NT2/D1 (cell line): ENCODE measurements at places on chromosomes 1 and 21.
A peak's percentile ranks its signal among the peaks of the same experiment; 100 is the strongest.

- no peak for DNase-seq
Observed at GRCh38 chr1:68216089-68216772, 16.1 kb downstream of the WLS start.

DNA sequence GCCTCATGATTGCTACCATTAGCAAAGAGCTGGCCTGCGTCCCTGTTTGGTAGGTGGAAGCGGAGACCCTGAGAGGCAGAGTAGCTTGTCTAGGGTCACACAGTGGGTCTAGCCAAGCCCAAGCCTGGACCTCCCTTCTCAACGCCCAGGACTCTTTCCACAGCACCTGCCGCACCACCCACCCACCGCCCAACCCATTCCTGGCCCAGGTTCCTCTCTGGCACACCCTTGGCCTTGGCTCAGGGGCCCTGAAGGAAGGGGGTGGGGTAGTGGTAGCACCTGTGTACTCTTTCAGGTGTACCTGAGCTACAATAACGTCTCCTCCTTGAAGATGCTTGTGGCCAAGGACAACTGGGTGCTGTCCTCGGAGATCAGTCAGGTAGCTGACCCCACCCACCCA is 19.3 kb downstream of the FAM151A start:
- DNase-seq = no peak

- peak; percentile 84 for DNase-seq
Observed at GRCh38 chr1:209155546-209155945, 428.0 kb upstream of the CAMK1G start.

GRCh38 chr1:241730031-241730430 is 78.0 kb downstream of the WDR64 start:
- no peak for DNase-seq

GRCh38 chr1:30410153-30410851 is 313.1 kb downstream of the MATN1 start:
- no peak for DNase-seq

GRCh38 chr1:223363856-223364684 is at the start of gene SUSD4:
SUSD4 (minus strand) TSS chr1:223364176; CDS start chr1:223363425, 751 bp downstream.
- no peak for DNase-seq

- no peak for DNase-seq
Observed at GRCh38 chr1:111154021-111154999, 14.3 kb downstream of the CEPT1 start.

DNA sequence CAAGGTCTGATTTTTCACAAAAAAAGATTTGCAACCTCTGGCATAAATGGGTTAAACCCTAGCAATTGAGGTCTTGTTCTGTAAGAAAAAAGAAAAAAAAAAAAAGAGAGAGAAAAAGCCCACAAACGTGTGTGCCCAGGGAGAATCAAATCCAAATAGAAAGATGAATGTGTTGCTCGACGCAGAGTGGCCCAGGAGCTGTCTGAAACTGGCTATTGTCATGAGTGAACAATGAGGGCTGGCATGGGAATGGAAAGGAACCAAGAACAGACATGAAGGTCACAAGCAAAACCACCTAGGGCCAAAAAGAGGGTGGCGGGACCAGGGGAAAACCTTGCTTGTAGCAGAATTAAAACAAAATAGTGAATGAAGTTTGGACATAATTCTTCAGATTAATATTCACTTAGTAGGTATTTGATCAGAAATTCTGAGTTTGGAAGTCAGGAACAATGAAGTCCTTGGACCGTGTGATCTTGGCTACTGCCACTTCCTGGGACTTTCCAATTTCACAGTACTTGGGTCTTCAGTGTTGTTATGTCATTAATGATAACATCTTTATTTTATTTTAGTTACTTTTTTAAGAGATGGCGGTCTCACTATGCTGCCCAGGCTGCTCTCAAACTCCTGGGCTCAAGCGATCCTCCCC is 3.1 kb downstream of the ENO1 start:
- no peak for DNase-seq

GRCh38 chr1:180951836-180952656 is 39.3 kb downstream of the KIAA1614 start:
- no peak for DNase-seq

GRCh38 chr21:44354775-44355771 is 1.7 kb downstream of the TRPM2 start:
- no peak for DNase-seq

DNA sequence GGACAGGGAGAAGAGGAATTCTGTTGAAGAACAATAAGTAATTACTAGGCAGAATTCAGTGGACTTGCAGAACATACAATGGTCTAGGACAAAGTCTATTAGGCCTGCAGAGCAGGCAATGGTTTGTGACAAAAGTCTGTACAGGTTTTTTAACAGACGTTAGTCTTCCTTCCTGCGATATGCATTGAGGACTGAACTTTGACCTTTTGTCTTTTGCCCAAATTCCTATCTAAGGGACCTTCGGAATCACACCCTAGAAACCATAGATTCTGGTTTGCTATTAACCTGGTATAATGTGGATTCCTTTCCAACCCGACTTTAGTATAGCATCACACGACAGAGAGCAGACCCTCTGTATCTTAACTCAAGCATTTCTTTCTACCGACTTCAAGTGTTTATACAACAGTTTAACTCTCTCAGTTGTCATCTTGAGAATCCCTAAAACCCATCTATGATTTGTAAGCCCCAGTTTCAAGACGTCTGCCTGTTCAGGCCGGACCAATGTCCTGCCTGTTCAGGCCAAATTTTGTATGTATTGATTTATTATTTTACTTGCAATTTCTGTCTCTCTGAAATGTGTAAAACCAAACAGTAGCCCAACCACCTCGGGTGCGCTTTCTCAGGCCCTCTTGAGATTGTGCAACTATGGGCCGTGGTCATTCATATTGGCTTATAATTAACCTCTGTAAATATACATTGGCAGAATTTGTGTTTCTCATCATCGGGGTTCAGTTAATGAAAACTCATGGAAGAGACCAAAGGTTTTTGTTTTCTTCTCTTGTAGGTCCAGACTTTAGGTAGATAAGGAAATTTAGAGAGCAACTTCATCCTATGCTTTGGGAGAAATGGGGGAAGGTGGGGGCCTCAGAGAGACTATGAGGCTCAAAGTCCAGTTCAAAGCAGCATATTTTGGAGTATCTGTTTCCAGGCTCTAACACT is 76.9 kb upstream of the TNFSF18 start:
- no peak for DNase-seq

- peak; percentile 92 for DNase-seq
Observed at GRCh38 chr1:247118946-247119446, 14.8 kb upstream of the ZNF669 start.

DNA sequence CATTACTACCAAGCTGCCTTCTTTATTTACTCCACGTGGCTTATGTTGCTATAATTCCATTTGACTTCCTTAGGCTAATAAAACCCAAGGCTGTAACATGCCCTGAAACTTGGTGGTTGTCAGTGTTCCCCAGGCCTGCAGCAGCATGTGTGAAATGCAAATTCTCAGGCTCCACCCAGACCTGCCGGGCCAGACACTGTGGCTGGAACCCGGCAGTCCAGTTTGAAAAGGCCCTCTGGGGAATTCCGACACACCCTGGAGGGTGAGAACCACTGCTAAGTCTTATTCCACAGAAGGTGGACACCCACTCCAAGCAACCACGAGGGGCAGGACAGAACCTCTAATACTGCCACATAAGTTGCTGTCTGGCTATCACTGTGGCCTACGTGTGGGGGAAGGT is 41.4 kb downstream of the URB1 start:
- DNase-seq = no peak

DNA sequence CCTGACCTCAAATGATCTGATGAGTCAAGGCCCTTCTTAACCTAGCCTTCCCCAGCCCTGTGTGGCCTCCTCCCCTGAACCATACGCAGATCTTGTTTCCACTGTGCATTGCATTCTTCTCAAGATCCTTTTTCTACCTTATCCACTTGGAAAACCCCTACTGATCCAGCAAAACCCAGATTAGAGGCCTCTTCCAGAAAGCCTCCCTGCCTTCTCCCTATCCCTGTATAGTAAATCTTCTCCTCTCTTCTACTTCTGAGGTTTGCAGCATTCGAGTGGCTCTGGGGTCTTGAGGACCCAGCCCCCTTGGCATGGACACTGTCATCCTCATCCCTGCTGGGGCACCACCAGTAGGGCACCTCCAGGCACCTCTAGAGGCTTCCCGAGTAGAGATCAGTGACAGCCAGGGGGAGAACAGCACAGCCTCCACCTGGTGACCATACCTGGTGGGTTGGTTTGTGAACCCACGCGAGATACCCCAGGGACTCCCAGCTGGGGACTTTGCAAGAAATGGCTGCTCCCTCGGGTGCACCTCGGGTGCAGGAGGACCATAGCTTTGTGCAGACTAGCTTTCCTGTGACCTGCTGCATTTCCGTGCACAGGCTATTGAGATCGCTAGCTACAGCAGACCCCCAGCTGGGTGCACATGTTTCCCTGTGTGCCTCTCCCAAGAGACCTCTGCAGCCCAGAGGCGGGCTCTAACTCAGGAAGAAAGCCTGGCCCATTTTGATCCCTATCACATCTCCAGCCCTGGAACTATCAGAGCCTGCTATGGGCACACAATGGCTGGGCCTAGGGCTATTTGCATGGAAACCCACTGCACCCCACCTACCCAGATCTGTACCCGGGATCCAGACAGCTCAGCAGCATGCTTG is 34.2 kb downstream of the MATN1 start:
- DNase-seq = no peak

GRCh38 chr1:116261227-116261626 is 111.8 kb upstream of the ATP1A1 start:
- peak; percentile 36 for DNase-seq

- DNase-seq = no peak
Observed at GRCh38 chr21:45601551-45601950, 42.0 kb upstream of the PCBP3 start.

DNA sequence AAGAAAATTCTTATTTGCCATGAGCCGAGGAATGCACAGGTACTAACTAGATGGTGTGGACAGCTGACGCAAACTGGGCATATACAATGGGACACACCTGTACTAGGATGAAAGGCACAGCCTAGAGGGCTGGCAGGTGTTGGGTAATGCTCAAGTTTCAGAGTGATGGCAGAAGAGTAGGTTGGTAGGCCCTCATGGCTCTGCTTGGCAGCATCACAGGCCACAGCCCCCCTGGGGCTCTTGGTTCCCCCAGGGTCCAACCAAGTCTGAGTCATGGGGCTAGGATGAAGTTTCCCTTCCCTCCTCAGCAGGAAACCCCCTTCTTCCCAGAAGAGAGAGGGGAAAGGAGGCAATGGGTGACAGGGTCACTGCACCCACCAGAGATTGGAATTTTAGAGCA is 35.2 kb downstream of the SPEN start:
- DNase-seq = no peak

GRCh38 chr1:17470021-17470799 is 30.7 kb upstream of the RCC2 start:
- peak; percentile 83 for DNase-seq

- no peak for DNase-seq
Observed at GRCh38 chr1:11700601-11701467, 9.3 kb downstream of the DRAXIN start.

- DNase-seq = no peak
Observed at GRCh38 chr1:12447307-12447706, 170.7 kb downstream of the DHRS3 start.

GRCh38 chr1:183073320-183073719 is 50.1 kb downstream of the LAMC1 start:
- no peak for DNase-seq

GRCh38 chr1:162756523-162756922 is 34.0 kb upstream of the HSD17B7 start:
- DNase-seq = no peak

GRCh38 chr1:59243550-59243949 is 53.3 kb upstream of the FGGY start:
- DNase-seq = no peak

DNA sequence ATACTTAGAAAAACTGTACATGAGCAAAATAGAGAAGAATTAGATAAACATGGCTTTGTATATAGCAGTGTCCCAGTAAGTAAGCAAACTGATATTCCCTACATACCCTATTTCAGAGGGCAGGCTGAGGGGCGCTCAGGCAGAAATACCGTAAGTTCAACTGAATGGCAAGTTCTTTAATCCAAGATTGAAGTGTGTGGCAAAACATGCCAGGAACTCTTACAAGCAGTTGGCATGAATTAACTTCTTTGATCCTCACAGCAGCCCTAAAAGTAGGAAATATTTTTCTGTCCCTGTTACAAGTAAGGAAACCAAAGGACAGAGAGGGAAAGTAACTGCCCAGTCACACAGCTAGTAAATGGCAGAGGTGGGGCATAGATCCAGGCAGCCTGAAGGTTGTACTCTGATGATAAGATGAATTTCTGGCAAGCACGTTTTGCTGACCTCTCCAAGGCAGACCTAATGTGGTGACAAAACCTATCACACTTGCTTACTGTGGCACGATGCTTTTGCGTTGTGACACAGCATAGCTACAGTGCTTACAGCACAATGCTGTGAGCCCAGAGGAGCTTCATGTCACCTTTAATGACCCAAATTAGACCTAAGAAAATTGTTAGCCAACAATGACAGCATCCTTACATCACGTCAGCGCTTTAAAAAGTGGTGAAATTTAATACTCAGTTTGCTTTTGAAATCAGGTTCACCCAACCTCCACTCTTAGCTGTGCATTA is 35.0 kb upstream of the THEM4 start:
- DNase-seq = no peak

DNA sequence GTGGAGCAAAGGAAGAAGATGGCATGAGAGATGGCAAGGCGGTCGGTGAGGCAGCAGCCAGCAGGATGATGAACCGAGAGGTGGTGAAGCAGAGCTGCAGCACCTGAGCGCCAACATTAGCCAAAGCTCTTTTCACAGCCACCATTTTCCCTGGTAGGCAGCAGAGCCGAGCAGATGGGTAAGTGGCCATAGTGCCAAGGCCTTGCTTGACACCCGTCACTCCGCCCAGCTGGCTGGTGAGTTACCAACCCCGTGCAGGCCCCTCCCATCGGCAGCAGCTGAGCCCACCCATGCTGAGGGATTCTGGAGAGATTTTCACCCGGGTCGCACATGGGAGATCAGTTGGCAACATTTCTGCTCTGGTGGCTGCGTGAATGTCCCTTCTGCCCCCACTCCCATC is 647.7 kb downstream of the PTPRU start:
- no peak for DNase-seq

DNA sequence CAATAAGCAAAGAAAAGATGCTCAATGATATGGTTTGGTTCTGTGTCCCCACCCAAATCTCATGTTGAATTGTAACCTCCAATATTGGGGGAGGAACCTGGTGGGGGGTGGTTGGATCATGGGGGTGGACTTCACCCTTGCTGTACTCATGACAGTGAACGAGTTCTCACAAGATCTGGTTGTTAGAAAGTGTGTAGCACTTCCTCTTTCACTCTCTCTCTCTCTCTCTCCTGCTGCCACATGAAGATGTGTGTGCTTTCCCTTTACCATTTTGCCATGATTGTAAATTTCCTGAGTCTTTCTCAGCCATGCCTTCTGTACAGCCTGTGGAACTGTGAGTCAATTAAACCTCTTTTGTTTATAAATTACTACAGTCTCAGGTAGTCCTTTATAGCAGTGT is 248.4 kb downstream of the HHIPL2 start:
- DNase-seq = no peak

GRCh38 chr1:69697340-69697739 is 129.6 kb downstream of the LRRC7 start:
- DNase-seq = no peak

- DNase-seq = peak; percentile 8
Observed at GRCh38 chr1:179366093-179366800, 476 bp downstream of the AXDND1 start.

- no peak for DNase-seq
Observed at GRCh38 chr1:184044603-184045376, 6.7 kb upstream of the TSEN15 start.

GRCh38 chr1:206803221-206803730 is 31.0 kb upstream of the IL10 start:
- DNase-seq = no peak
